ENCODE measurements at places on chromosomes 6 and 20.

DNA sequence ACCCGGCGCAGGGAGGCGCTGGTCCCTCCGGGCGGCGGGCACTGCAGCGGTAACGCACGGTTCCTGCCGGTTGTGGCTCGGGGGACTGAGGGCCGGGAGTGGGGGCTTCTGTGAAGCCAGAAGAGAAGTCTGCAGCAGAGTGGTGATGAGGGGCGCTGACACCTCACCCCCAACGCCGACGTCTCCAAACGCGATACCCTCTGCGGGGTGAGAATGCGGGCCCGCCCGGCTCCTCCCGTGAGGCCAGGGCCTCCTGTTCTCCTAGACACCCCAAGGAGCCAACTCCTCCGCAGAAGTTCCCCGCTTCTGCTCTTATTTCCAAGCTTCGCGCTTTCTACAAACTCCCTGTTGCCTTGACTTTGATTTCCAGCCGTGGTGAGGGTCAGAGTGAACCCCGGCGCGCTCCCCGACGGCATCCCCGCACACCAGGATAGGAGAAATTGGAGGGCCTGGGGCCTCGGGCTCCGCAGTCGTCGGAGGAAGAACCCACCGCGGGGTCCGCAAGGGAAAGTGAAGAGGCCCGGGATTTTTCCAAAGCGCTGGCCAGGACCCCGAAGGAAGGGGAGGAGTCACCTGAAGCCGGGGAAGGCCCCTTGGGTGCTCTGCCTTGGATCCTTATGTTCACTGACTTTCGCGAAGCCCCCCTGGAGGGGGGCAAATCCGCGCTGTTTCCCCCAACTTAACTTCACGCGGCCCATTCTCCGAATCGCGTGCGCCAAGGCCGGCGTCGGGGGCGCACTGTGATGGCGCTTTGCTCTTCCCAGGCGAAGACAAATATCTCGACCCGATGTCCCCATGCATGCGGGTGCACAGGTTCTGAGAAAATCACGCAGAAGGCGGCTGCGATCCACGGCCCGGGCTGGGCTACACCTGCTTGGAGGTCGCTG is 3.1 kb upstream of the INSM1 start:
- no peak for DNase-seq

DNA sequence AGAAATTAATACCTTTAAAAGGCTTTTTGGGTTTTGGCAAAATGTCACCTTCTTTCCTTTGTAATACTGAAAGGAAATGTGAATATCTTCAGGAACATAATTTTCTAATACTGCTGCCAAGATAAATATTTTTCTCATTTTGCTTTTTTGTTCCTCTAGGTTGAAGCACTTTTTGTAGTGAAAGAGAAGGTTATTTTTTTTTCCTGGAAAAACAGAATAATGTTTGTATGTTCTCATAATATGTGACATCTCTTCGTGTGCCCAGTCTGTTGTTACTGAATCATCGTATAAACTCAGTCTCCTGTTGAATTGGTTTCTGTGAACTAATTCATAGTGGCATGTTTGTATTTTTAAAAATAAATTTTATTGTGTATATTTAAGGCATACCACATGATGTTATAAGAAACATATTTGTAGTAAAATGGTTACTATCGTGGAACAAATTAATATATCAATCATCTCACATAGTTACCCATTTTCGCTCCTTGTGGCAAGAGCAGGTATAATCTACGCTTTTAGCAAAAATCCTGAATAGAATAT is 74.4 kb downstream of the SH3BGRL2 start:
- no peak for DNase-seq

- DNase-seq = no peak
Measured at GRCh38 chr6:132520953-132521352, 8.0 kb upstream of the STX7 start.

GRCh38 chr6:11367638-11368199 is 135.3 kb upstream of the NEDD9 start:
- DNase-seq = no peak

GRCh38 chr6:75094614-75095200 is 111.1 kb downstream of the COL12A1 start:
- DNase-seq = no peak

- no peak for DNase-seq
Measured at GRCh38 chr6:106579281-106579680, 50.0 kb downstream of the RTN4IP1 start.

DNA sequence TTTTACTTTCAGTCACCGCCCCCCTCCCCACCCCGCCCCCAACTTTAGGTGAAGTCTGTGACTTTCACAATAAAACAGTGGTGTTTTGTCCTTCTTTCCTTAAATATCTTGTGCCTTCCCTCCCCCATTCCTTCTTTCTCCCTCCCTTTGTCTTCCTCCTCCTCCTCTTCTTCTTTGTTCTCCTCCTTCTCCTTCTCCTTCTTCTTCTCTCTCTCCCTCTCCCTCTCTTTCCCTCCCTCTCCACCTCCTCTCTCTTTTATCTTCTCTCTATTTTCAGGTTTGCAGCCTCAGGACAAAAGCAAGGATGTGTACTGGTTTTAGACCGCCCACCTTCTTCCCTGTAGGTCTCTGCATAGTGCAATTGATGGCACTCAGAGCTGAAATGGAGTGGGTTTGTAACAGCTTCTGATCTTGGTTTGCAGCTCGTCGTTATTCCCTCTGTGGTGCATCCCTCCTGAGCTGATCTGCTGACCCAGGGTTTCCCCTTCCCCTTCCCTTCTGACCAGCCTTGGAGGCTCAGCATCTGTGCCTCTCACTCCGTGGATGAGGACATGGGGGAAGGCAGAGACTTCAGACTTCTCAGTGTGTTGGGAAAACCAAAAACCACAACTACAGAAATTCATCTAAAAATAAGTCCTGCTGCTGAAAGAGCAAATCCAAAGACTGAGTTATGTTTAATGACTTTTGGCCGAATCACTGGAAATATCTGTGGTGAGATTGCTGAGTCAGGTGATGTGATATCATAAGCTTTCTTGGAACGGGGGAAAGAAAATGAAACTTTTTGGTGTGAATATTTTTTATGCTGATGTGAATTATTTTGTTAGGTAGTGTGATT is 6.9 kb downstream of the VGLL2 start:
- no peak for DNase-seq

GRCh38 chr6:18632670-18633410 is 245.7 kb downstream of the RNF144B start:
- DNase-seq = no peak
